ENCODE measurements at places on chromosomes 4 and X.
A peak's percentile ranks its signal among the peaks of the same experiment; 100 is the strongest.

DNA sequence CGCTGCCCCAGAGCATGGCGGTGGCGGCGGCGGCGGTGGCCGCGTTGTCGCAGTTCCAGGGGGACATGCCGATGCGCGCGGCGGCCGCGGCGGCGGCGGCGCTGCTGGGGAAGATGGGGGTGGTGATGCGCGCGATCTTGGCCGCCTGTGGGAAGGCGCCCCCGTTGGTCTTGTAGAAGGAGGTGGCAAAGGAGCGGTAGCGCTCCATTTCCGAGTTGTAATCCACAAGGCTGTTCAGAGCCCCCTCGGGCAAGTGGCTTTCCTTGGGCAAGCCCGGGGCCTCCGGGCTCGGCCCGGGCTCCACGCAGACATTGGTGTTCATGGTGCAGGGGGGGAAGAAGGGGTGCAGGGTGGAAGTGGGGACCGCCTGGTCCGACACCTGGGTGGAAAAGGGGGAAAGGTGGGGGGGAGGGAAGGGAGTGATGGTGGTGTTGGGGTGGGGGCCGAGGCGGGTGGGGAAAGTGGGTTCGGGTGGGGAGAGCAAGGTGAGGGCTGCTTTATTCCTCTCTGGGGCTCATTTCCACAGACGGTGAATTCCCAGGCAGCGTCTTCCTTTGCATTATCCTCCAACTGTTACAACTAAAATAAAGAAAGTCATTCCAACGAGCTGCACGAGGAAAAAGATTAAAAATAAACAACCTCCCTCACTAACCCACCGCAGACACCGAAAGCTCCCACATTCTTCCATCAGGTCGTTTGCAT, 3.1 kb downstream of the CXXC4 start:
- DNase-seq, result no peak

DNA sequence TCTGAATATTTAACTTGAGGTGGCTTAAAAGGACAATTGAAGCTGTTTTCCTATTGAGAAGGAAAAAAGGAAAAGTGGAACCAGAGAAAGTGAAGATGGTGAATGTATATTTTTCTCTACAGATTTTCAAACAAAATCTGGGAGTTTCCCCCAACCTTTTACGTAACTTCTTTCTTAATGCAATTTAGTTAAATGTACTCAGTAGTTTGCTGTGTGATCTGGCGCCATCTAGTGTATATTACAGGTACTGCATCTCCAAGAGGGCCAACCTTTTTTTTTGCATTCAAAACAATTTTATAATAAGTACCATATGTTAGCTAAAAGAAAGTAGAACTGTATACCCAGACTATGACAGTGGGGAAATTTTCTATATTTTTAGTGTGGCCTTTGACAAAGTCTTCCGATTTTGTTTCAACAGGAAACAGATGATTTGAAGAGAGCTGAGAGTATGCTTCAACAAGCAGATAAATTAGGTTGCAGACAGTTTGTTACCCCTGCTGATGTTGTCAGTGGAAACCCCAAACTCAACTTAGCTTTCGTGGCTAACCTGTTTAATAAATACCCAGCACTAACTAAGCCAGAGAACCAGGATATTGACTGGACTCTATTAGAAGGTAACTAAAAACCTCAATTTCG, 82.0 kb downstream of the PLS3 start:
- DNase-seq, result peak; percentile 64

- no peak for DNase-seq
Observed at GRCh38 chrX:133590703-133591505, 175.6 kb upstream of the GPC4 start.

DNA sequence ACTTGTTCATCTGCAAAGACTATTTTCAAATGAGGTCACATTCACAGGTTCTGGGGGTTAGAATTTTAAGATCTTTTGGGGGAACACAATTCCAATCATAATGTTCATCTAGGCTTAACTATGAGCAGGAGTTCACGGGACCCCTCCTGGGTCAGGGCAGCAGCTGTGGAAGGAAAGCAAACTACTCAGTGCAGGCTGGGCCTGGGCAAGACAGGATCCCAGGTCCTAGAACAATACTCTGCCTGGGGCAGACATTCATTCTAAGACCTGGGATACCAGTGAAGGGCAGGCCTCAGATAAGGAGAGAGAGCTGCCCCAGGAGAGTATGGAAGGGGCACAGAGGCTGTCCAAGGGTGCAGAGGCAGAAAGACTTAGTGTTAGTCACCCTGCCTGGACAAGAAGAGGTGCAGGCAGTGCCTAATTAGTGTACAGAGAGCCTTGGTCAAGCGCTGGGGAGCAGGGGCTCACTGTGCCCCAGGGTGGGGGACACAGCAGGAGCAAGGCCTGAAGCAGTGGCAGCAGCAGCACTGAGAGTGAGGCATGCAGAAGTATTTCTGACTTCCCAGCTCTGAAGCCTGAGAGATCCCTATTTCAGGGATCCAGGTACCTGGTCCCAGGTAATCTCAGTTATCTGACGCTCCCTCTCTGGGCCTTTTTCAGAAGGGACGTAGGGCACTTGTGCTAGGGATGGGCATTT, 123.0 kb upstream of the MAMLD1 start:
- DNase-seq, result no peak

- no peak for DNase-seq
Observed at GRCh38 chr4:188113156-188113555, 3.8 kb upstream of the TRIML2 start.

DNA sequence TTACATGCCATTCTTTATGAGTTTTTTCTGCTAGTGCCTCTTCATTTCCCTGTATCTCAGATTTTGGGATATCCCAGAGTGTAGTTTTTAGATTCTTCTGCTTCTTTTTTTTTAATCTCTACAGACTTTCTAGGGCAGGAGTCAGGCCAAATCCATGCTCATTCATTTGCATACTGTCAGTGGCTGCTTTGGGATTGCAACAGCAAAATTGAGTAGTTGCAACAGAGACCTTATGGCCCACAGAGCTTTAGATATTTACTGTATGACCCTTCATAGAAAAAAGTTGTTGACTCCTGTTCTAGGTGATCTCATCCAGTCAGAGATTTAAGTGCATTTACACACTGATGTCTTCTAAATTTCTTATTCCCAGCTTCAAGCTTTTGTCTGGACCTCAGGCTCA, 35.3 kb downstream of the ARFIP1 start:
- no peak for DNase-seq

DNA sequence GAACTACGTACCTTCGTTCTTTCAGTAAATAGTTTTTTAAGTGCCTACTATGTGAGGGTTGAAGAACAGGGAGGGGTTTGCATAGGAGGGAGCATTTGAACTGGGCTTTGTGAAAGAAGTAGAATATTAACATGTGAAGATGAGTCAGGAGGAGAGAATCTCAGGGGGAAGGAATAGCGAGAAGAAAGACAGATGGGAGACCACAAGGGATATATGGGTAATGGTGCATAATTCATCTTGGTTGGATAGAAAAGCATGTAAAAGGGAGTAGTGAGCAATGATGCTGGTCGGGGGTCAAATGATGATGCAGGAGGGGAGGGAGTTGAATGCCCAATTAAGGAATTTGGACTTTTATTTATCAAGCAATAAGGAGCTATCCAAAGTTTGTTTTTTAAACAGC, 52.7 kb downstream of the TMEM164 start:
- no peak for DNase-seq

DNA sequence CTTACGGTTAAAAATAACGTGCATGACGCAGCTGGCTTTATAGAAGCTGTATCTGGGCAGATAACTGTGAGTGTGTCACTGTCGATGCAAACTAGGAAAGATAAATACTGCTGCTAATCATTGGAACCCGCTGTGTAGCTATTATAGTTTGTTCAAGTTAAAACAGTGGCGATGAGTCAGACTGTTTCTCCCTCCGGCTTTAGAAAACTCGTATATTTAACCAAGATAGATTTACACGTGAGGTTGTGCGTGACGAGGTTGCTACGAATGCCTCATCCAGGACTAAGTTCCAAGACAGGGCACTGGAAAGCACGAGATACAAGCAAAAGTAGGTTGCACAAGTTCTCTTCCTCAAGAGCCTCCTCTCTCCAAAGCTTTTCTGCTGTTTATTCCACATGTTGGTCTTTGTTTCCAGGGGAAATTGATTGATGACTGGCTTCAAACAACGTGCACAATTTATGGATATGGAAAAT, 270.7 kb downstream of the FBXW7 start:
- no peak for DNase-seq

Data from NAMALWA (cell line).